CD4-positive, alpha-beta T cell treated with Interferon alpha-2 for 1 hour (primary cell): ENCODE measurements at places on chromosomes 1 and 21.
A peak's percentile ranks its signal among the peaks of the same experiment; 100 is the strongest.

- DNase-seq = no peak
Observed at GRCh38 chr21:16418642-16419041, 688.9 kb downstream of the USP25 start.

- no peak for DNase-seq
Observed at GRCh38 chr1:208737161-208737560, 493.0 kb upstream of the PLXNA2 start.

DNA sequence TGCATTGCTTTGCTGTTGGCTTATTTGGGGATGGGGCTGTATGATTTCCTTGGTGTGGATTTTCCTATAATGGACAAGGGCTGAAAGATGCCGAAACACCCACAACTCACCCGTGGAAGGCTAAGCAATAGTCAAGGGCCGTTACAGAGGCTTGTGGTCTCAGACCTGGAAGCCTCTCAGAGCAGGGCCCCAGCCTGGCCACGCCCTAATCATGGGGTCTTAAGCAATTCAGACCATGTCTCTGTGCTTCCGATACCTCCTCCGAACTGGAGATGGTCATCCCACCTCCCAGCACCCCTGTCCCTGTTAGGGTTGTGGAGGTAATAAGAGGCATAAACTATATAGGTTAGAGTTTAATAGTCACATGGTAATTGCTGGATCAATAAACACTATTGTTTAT lies 3.4 kb downstream of the ABCG1 start:
- no peak for DNase-seq

DNA sequence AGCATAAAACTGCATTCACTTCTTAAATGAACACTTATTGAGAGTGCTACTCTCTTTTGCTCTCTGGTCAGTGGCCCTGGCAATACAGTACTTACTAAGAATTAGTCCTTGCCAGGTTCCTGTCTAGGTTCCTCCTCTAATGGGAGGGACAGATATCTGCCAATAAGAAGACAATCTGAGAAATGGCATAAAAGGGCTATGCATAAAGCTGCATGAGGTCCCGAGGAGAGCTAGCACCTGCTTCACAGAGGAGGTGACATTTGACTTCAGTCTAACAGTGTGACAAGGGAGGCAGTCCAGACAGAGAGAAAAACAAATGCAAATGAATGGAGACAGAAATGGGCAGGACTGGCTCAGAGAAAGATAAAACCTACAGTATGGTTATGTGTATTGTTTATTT lies 357.1 kb upstream of the SGIP1 start:
- no peak for DNase-seq

GRCh38 chr1:205766038-205766437 lies 9.2 kb downstream of the RAB29 start:
- no peak for DNase-seq

- peak; percentile 30 for DNase-seq
Observed at GRCh38 chr21:38170283-38170682, 86.5 kb upstream of the KCNJ15 start.

GRCh38 chr1:17886838-17887441 lies 131.8 kb downstream of the ACTL8 start:
- DNase-seq = no peak

DNA sequence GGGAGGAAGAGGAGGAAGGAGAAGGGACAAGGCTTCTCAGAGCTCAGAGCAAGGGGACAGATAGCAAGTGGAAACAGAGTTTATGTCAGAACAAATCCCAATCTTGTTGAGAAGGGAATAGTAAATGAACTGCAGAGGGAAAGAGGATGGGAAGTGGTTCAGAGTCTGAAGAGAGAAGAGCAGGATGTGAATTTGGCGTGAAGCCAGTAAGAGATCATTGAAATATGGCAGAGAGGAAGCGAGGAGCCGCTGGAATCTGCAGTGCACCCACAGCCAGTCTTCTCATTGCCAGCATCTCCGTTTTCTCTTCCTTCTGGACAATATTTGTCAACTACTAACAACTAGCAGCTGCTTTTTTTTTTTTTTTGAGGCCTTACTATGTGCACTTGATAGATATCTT lies 19.1 kb downstream of the OLFML3 start:
- DNase-seq = no peak
